ENCODE measurements at places on chromosomes 2 and 18. TPM values are rescaled to one million over a fixed set of nuclear protein-coding genes. Genes with fewer than 3 reads are reported as not detected.

GRCh38 chr2:71455741-71456569, 2.6 kb downstream of the DYSF start:
- no peak for DNase-seq

DNA sequence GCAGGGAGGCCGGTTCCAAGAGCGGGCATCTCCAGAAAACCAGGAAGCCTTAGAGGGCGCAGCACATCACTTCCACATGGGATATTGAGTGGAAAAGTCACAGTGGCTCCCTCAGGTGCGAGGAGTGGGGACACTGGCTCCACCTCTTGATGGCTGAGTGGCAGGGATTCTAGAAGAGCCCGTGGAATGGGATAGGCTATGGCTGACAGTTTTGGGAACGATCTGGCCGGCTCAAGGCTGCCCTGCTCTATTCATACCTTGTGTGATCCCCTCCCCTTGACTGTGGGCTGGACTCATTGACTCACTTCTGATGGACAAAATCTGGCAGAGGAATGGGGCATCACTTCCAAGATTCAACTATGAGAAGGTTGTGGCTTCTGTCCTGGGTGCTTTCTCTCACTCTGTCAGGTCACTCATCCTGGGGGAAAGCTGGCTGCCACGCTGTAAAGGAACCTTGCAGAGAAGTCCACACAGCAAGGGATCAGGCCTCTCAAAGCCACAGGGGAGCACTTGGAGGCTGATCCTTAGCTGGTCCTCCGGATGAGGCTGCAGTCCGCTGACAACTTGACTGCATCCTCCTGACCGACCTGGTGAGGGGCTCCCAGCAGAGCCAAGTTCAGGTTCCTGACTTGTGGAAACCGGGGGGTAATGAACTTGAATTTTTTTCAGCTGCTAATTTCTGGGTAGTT, 46.7 kb upstream of the HS6ST1 start:
- DNase-seq, result no peak

GRCh38 chr2:8298783-8299182, 383.1 kb upstream of the ID2 start:
- no peak for DNase-seq

DNA sequence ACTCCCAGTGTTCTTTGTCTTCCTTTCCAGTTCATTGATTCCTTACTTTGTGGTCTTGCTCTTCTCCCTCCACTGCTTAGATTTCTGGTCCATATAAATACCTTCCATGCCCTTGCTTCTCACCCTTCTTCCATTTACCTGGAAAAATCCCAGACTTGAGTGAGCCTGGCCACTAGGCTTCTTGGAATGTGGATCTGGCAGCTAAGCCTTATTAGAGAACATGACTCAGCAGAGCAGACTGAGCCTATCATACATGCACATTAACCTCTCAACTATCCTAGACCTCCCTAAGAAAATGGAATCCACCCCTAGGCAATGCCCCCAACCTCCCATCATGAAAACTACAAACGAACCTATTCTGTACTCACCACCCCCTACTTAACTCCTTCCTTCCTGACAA, 127.7 kb downstream of the RHBDD1 start:
- no peak for DNase-seq

GRCh38 chr18:46563317-46563716, 93.7 kb downstream of the LOXHD1 start:
- DNase-seq, result no peak

- no peak for DNase-seq
Observed at GRCh38 chr2:112189001-112189556, 50.9 kb downstream of the FBLN7 start.

DNA sequence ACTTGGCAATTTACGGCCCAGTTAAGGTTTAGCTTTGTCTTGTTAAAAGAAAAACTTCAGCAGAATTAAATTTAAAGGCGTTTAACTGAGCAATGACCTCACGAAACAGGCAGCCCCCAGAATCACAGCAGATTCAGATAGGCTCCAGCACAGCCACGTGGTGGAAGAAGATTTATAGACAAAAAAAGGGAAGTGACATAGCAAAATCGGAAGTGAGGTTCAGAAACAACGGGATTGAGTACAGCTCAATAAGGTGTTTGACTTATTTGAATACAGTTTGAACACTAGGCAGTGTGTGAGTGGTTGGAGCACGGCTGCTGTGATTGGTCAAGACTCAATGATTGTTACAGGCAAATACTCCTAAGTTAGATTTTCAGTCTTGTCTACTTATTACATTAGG, 79.8 kb downstream of the MOGAT1 start:
- no peak for DNase-seq

- DNase-seq, result no peak
Observed at GRCh38 chr2:164935118-164936101, 19.9 kb downstream of the SLC38A11 start.

DNA sequence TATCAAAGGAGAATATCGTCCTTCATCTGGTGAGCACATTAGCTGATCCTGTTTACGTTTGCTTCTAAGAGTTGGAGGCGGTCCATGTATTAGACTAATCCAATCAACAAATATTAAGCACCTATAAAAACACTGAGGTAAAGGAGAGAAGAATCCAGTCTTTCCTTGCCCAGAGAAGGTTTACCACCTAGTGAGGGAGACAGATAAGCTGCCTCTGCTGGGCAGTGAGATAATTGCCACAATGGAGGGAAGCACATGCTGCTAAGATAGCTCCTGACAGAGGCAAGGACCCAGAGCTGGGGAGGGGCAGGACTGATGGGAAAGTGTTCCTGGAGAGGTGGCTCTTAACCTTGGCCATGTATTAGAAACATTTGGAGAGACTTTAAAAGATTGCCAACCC, 36.7 kb upstream of the ST8SIA5 start:
- DNase-seq, result no peak

- no peak for DNase-seq
Observed at GRCh38 chr18:60978338-60978737, 354.9 kb upstream of the CDH20 start.

DNA sequence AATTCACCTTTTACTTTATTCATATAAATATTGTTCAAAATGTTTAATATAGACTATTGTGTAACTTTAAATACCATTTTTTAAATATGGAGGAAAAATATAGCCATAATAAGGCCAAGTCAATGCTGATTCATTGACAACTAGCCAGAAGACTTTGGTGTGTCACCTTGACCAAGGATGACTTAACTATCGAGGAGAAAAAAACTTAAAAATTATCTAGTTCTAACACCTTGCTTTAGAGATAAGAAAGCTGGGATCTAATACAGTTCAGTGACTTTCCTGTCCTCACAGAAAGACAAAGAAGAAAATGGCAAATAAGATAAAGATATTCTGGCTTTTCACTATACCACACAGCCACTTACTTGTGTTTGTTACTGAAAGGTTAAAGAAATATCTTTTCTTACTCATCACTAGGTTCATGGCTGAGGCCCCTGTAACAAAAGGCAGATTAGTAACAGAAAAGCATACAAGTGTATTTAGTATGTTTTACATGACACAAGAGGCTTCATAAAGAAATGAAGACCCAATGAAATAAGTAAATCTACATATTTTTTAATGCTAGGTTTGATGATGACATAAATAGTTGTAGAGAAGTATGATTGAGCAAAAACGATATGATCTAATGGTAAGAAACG, 65.9 kb upstream of the LRRTM1 start:
- no peak for DNase-seq

DNA sequence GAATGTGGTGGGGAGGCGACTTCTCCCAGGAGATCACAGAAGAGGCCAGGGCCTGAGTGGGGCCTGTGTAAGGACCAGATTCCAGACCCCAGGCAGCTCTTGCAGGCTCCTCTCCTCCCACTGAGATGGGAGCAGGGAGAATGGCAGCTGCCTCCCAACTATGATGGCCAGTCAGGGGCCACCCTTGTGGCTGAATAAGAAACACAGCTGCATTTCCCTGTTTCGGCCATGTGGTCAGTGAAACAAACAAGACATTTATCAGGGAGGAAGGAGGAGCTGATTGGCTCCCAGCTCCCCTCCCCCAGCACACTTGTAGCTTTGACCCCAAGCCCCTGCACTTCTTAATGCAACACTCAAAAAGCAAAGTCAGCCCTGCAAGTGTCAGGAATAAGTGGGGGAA, 143.5 kb downstream of the CELF4 start:
- no peak for DNase-seq

GRCh38 chr2:41199334-41199733, 747.4 kb upstream of the SLC8A1 start:
- no peak for DNase-seq

DNA sequence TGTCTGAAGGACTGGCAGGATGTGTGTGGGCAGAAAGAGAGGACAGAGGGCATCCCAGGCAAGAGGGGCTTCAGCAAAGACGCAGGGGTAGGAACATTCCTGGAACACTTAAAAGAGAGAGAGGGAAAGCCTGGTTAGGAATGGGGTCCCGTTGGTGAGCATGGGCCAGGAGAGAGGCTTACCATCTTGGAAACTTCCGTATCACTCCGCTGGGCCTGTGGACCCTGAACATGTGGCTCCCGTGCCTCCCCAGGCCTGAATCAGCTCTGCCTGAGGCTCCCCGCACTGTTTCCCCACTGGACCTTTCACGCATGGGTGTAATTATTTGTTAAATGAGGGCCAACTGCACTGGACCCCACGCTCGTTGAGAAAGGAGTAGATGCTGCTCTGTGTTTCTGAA, 191.1 kb upstream of the GLI2 start:
- DNase-seq, result no peak

DNA sequence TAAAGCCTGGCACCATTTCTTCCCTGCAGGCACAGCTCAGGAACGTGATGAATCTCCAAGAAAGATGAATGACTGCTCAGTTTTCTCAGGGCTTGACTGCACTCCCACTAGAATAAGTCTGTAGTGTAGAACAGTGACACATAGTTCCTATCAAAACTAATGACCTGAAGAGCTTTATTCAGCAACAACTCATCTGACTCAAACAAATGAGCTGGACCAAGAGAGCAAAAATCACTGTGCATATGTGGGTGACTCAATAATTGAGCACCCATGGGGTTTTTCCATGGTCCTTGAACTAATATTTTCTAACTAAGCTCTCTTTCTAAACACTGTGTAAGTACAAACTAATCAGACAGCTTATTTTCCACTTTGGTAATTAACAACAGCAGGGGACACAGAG, 61.1 kb upstream of the XDH start:
- DNase-seq, result no peak

DNA sequence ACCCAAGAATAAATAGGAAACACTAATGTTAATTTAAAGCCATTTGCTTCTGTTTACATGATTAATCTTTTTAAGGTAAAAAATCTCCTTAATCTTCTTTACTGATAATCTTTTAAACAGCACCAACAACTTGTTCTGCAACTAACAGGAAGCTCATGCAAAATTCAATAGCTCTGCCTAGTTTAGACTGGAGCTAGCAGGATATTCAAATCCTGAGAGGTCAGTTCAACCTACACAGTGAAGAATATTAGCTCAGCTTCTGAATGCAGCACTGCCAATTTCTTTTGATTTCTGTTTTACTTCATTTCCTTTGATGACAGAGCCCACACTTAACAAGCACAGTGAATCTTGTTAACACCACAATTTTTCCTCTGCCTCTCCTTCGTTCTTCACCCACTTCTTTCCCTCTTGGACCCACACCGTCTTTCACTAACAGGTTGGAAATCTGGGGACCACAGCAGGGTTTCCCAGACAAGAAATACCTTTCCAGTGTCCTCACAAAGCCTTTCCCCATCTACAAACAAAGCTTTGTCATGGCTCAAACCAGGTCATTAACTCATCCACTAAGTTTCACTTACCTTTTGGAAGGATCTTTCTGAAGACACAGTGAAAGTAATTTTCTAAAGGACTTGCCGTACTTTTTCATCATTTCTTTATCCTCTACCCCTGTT, 109.8 kb downstream of the STK39 start:
- DNase-seq, result no peak

- DNase-seq, result no peak
Observed at GRCh38 chr2:84257831-84258230, 201.2 kb downstream of the SUCLG1 start.

DNA sequence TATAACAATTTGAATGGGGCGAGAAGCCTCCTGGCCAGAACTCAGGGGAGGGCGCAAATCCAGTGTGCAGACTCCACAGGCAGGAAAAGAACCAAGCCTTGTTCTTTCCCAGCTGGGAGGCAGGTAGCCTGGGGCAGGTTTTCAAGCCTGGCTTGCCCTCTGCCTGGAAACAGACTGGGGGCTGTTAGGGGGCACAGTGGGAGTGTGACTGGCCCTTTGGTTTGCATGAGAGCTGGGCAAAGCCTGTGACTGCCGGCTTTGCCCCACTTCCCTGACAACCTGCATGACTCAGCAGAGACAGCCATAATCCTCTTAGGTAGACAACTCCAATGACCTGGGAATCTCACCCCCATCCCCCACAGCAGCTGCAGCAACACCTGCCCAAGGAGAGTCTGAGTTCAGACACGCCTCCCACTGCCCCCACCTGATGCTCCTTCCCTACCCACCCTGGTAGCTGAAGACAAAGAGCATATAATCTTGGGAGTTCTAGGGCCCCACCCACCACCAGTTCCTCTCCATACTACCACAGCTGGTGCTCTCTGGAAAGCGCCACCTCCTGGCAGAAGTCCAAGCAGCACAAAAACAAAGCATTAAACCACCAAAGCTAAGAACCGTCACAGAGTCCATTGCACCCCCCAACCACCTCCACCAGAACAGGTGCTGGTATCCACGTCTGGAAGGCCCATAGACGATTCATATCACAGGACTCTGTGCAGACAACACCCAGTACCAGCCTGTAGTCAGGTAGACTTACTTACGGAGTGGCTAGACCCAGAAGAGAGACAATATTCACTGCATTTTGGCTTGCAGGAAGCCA, 402.5 kb downstream of the STK39 start:
- no peak for DNase-seq

DNA sequence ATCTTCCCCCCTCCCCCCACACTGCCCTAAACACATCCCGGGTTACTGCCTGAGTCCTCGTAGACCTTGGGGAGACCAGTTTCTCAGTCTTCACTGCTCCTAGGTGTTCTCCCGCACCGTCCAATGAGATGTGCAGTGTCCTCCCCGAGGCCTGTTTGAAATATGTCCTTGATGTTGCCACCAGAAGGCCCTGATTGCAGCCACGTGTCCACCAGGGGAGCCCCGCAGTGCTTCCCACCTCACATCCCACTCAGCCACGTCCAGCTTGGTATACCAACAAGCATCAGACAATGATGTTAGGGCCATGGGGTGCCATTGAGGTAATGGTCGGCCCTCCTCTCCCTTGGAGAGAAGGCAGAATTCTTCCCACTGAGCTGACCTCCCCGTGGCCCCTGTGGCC, 38.7 kb downstream of the TCF7L1 start:
- no peak for DNase-seq

DNA sequence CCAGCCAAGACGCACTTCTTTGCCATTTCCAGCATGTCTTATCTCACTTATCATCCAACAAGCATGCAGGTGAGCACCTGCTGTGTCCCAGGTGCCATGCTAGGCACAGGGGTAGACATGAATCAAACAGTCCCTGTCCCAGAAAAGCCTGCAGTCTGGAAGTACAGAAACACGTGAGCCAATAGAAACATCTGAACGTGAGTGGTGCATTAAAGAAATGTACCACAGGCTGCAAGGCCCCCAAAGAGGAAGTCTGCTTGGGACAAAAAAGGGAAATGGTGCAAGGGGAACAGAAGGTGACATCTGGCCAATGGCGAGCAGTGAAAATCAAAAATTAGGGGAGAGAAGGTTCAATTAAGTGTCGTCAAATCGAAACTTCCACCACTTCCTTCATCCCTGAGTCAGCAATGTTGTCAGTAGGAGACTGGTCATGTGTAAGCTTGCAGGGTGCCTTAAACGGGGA, 17.6 kb upstream of the TMEM247 start:
- no peak for DNase-seq

- no peak for DNase-seq
Observed at GRCh38 chr2:158482594-158482993, 25.8 kb downstream of the PKP4 start.

The COL3A1 gene
- not detected for polyA plus RNA-seq

The SERPINB7 gene
- not detected for polyA plus RNA-seq

The CNTNAP5 gene
- polyA plus RNA-seq, result not detected

The KCNG2 gene
- polyA plus RNA-seq, result not detected

The DCC gene
- polyA plus RNA-seq, result not detected
